ENCODE measurements at places on chromosomes 1 and 21. TPM values are rescaled to one million over a fixed set of nuclear protein-coding genes. Genes with fewer than 3 reads are reported as not detected.

DNA sequence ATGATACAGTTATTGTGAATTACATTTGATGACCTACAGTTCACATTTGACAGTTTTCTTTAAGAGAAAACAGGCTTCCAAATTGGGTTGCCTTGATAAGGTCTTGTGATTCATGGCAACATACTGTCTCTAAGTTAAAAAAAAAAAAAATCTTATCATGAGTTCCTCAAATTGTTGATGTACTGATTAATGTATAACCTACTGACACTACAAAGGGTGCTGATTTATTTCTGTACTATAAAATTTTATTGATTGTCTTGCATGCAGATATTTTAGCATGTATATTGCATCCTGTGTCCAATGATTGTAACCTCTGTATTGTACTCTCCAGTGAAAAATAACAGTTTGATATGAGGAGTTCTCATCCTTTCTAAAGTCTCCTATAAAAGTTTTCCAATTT, 197.3 kb upstream of the IVNS1ABP start:
- no peak for DNase-seq

CATSPERE gene
- total RNA-seq, result 1.3 TPM

- no peak for DNase-seq
Measured at GRCh38 chr21:40602080-40602479, 244.9 kb downstream of the DSCAM start.

NTRK1 gene
- 1.7 TPM for total RNA-seq

- DNase-seq, result no peak
Measured at GRCh38 chr1:206111271-206111927, 5.8 kb downstream of the AVPR1B start.

DNA sequence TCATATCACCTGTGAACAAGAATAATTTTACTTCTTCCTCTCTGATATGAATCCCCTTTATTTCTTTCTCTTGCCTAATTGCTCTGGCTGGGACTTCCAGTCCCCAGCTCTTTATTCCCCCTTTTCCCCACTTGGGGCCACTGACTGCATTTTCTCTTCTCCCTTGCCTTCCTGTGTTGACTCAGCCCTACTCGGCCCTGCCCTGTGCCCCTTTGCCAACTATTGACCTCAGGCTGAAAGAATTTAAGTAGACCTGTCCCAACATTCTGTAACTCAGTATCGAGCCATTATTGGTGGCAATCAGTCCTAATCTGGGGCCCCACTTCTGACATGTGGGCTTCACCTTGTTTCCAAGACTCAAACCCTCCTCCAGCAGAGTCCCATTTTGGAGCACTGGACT, 60.6 kb upstream of the STUM start:
- DNase-seq, result no peak

PLA2G2C gene
- not detected for total RNA-seq

PGLYRP3 gene
- not detected for total RNA-seq

DRAXIN gene
- not detected for total RNA-seq

HCN3 gene
- 0.36 TPM for total RNA-seq

GRCh38 chr21:33651965-33652680, 9.8 kb downstream of the ITSN1 start:
- DNase-seq, result no peak

GRCh38 chr1:202812176-202813026, 1.6 kb downstream of the PCAT6 start:
- no peak for DNase-seq

DNA sequence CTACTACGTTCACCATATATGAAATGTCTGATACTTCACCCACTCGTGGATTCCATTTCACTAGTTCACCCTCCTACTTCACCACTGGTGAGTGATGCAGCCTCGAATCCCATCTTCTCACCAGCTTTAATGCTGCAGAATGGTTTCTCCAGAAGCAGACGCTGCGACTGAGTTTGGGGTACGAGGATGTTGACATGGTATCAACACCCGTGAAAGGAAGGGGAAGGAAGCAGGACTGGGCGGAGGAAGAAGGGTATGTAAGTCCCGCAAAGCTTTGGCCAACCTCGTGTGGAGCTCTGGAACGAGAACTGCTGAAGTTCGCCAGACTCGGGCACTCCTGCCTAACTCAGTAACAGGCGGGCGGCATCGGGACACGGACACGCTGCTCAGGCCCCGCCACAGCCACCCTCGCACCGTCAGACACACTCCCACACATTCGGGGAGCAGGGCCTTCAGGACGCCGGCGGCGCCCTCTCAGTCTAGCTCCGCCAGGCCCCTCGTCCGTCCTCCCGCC, 833 bp upstream of the DIP2A start:
- no peak for DNase-seq

GRCh38 chr1:232183266-232183800, 446.6 kb downstream of the SIPA1L2 start:
- no peak for DNase-seq

DNA sequence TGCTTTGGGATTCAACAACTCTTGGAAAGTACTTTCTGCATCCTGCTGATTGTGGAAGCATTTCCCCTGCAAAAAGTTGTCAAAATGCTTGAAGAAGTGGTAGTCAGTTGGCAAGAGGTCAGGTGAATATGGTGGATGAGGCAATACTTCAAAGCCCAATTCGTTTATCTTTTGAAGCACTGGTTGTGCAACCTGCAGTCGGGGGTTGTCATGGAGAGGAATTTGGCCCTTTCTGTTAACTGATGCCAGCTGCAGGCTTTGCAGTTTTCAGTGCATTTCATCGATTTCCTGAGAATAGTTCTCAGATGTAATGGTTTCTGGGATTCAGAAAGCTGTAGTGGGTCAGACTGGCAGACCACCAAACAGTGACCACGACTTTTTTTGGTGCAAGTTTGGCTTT, 47.6 kb upstream of the GJA5 start:
- no peak for DNase-seq

DNA sequence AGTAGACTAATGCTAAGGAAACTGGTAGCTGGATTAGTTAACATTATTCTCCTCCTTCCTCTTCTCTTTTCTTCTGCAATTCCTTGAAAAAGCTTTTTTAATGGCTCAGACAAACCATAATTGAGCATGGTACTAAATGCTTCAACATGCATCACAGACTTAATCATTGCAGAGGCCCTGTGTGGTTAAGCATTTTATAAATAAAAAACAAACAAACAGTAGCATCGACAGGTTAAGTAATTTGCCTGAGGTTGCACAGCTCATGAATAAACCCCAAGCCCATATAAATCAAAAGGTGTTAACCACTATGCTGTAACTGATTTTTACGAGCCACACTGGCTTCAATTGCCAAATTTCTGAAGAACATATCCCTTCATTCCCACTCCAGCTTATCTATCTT, 462.1 kb downstream of the LMO4 start:
- no peak for DNase-seq

- no peak for DNase-seq
Measured at GRCh38 chr1:19529664-19530063, 44.3 kb upstream of the CAPZB start.

DNA sequence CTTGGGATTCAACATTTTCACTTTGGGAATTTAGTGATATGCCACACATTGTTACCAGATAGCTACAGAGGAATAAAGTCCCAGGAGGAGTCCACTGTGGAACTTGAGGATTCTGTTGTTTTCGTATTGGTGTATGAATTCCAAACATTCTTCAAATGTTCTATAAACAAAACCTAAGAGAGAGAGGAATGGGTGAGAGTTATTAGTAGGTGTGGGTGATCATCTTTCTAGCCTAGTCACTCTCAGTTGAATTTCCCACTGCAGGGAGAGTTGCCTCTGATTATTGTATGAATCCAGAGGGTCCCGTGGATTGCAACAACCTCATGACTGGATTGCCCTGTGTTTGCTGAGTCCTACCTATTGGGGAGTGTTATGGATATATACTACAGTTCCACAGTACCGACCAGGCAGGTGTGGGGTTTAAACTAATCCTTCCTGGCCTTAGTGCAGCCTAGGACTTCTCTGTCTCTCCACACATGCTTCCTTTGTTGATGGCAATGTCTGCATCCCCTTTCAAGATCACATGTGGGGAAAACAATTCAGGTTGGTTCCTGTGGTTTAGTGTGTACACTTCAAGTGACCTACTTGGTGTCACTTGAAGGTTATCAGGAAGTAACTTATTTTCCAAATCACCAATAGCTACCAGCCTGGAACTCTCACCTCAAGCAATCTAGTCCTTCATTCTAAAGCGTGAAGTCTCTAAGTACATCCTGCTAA, 91.8 kb downstream of the ADCY10 start:
- no peak for DNase-seq

HYI gene
- 59.0 TPM for total RNA-seq

GRCh38 chr1:67630438-67631045, 54.5 kb upstream of the GADD45A start:
- no peak for DNase-seq

RAP1GAP gene
- 0.38 TPM for total RNA-seq

KIFAP3 gene
- total RNA-seq, result 34.0 TPM

- DNase-seq, result no peak
Measured at GRCh38 chr1:2348346-2349325, 42.7 kb downstream of the MORN1 start.

PGLYRP4 gene
- not detected for total RNA-seq

GRCh38 chr1:28112388-28113241, 24.2 kb upstream of the EYA3 start:
- no peak for DNase-seq
